ENCODE measurements at places on chromosomes 13 and 19. TPM values are rescaled to one million over a fixed set of nuclear protein-coding genes. Genes with fewer than 3 reads are reported as not detected.

RNF17 gene
- total RNA-seq: 0.88 TPM

CRTC1 gene
- 3.5 TPM for total RNA-seq

PSPN gene
- total RNA-seq: 0.43 TPM

GPC6 gene
- 16.5 TPM for total RNA-seq

SELENOV gene
- total RNA-seq: not detected

IGFL2 gene
- not detected for total RNA-seq

Data from placental pericyte (primary cell).